ENCODE measurements at places on chromosomes 11 and 22. TPM values are rescaled to one million over a fixed set of nuclear protein-coding genes. Genes with fewer than 3 reads are reported as not detected.

DNA sequence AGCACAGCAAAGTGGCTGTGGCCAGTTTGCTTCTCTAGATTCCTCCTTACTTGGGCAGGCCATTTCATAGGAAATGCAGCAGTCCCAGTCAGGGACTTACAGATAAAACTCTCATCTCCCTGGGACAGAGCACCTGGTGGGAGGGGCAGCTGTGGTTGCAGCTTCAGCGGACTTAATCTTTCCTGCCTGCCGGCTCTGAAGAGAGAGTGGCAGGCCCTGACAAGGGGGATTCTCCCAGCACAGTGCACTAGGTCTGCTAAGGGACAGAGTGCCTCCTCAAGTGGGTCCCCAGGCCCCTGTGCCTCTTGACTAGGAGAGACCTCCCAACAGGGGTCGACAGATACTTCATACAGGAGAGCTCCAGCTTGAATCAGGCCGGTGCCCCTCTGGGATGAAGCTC, 1649.1 kb downstream of the LRRC4C start:
- no peak for DNase-seq

DNA sequence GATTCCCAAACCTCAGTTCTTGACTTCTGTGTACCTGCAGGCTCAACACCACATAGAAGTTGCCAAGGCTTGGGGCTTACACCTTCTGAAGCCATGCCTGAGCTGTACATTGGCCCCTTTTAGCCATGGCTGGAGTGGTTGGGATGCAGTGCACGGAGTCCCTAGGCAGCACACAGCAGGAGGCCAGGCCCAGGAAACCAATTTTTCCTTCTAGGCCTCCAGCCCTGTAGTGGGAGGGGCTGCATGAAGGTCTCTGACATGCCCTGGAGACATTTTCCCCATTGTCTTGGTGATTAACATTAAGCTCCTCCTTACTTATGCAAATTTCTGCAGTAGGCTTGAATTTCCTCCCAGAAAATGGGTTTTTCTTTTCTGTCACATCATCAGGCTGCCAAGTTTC, 94.6 kb downstream of the DEPDC5 start:
- no peak for DNase-seq

Gene PRR33
- total RNA-seq: not detected

Gene OR6T1
- not detected for total RNA-seq

Gene FREY1
- 0.63 TPM for total RNA-seq
